Hematopoietic multipotent progenitor cell treated with erythropoietin and hydrocortisone succinate and interleukin-3 and kit ligand, for 17 days (in vitro differentiated cells): ENCODE measurements at places on chromosomes 16 and 17.

GRCh38 chr17:8709006-8709405 lies 35.6 kb downstream of the CCDC42 start:
- no peak for DNase-seq

- peak; percentile 42 for DNase-seq
These were observed 926 bp downstream of the MYH10 start for GRCh38 chr17:8629371-8630226.

DNA sequence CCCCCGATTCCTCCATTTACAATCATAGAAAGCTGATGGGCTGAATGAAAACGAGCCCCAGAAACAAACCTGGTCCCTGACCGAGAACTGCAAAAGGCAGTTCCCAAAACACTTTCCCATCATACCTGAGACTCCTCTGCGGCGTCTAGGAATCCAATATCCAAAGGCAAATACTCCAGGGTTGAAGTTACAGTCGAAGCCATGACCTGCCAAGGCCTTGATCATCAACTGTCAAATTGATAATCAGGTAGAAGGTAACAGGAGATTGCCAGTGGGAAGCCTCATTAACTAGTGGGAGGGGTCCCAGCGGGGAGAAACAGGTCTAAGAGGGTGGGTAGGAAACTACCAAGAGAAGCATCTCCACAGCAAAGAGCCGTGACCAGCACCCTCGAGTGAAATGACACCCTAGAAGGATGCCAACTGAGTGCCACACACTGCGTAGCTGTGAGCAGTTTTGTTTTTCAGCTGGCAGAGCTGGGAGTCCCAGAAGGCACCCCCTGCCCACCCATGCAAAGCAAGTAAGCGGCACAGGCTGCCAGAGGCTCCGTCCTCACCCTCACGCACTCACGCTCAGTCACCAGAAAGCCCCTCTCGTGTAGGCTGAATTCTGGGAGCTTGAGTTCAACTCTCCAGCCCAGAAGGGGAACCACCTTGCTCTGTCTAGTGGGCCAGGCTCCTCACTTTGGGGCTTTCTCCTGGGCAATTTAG lies 146.1 kb downstream of the GAS7 start:
- no peak for DNase-seq

DNA sequence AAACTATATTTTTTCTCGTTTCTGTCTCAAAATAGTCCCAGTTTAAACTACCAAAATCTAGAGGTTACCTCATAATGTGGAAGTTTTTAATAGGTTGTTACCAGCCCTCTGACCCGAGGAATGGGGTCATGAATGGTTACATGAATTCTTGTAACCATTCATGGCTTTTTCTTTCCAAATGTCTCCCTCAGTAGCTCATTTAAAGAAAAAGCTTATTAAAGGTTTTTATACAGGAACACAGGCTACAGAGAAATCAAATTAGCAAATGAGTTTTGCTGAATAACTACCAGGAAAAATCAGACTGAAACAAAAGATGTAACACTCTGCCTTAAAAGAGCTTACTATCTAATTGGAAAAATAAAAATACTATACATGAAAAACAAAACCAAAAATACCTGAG lies 63.4 kb downstream of the SMURF2 start:
- no peak for DNase-seq

GRCh38 chr17:65942592-65942991 lies 249.3 kb downstream of the CEP112 start:
- no peak for DNase-seq

- no peak for DNase-seq
These were observed 3.5 kb upstream of the C16orf74 start for GRCh38 chr16:85754413-85754812.

GRCh38 chr16:49586466-49587450 lies 213.2 kb downstream of the C16orf78 start:
- no peak for DNase-seq

DNA sequence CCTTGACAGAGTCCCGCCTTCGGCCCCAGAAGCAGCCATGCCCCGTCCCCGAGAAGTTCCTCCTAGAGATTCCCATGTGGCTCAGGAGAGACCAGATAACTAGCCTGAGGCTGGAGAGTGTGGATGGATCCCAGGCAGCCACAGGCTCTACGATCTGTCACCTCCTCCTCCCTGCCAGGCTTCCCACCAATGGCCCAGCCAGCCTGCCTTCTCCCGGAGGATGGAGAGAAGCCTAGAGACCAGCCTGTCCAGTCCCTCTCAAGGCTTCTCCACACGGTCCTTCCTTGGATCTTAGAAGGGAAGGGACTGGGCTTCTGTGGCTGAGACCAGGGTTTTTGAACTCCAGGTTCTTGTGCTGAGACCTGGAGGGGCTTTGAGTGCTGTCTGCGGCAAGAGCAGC lies 1.6 kb upstream of the SMTNL2 start:
- DNase-seq, result no peak

- DNase-seq, result no peak
These were observed 47.4 kb upstream of the SLC38A10 start for GRCh38 chr17:81342269-81343070.
